AG10803 (cell line): ENCODE measurements at places on chromosomes 13 and 19.

GRCh38 chr13:74061926-74062595 lies 72.1 kb downstream of the KLF12 start:
- DNase-seq, result peak; percentile 74

GRCh38 chr13:90763476-90764150 lies 583.9 kb upstream of the MIR17HG start:
- DNase-seq, result no peak

- DNase-seq, result no peak
These were observed 204.5 kb downstream of the POU4F1 start for GRCh38 chr13:78398743-78399410.

DNA sequence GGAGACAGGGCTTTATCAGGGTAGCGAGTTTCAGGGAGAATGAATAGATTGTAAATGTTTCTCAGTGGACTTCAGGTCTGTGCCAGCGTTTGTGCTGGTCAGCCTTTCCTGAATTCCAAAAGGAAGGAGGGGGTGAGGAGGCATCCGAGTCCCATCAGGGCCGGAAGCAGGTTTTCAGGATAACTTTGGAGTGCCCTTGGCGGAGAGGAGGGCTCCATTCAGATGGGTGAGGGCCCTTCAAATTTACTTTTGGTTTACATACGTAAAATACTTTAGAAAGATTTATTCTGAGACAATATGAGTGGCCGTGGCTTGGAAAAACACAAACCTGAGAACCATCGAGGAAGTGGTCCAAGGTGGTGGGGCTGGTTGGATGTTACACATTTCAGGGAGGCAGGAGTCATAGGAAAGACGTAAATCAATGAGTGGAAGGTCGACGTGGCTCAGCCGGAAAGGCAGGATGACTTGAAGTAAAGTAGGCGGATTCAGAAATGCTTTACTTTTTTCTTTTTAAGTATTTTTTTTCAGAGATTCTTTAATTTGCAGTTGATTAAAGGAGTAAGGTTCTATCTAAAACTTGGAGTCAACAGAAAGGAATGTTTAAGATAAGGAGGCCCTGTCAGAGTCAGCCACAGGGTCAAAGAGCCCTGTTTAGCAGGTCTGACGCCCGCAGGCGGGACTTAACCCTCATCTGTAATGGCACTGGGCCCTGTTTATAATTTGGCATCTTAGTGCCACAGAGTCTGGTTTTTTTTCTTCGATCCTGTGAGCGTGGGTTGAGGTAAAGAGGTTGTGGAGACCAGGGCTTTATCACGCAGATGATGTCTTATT lies 32.8 kb downstream of the ATP11A start:
- DNase-seq, result peak; percentile 31

DNA sequence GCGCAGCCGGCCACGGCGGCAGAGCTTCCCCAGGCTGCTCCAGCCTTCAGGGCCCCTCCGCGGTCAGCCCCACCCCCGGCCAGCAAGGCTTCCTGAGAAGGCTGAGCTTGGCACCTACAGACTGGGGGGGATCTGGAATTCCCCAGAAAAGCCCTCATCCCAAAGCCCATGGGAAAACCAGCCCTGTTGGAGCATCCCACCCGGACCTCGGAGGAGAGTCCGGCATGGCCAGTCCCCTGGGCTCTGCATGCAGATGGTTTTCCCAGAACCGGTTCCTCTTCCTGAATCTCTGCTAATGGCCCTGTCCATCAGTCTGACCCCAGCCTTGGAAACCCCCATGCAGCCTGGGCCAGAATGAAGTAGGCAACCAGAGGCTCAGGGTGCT lies 10.3 kb downstream of the RASA3 start:
- DNase-seq, result no peak

- DNase-seq, result no peak
These were observed 242.1 kb downstream of the DACH1 start for GRCh38 chr13:71624653-71625600.

GRCh38 chr13:25727810-25728209 lies 324.0 kb downstream of the SHISA2 start:
- DNase-seq, result no peak

- no peak for DNase-seq
These were observed 48.6 kb upstream of the UBE2L5 start for GRCh38 chr13:30373727-30374126.

DNA sequence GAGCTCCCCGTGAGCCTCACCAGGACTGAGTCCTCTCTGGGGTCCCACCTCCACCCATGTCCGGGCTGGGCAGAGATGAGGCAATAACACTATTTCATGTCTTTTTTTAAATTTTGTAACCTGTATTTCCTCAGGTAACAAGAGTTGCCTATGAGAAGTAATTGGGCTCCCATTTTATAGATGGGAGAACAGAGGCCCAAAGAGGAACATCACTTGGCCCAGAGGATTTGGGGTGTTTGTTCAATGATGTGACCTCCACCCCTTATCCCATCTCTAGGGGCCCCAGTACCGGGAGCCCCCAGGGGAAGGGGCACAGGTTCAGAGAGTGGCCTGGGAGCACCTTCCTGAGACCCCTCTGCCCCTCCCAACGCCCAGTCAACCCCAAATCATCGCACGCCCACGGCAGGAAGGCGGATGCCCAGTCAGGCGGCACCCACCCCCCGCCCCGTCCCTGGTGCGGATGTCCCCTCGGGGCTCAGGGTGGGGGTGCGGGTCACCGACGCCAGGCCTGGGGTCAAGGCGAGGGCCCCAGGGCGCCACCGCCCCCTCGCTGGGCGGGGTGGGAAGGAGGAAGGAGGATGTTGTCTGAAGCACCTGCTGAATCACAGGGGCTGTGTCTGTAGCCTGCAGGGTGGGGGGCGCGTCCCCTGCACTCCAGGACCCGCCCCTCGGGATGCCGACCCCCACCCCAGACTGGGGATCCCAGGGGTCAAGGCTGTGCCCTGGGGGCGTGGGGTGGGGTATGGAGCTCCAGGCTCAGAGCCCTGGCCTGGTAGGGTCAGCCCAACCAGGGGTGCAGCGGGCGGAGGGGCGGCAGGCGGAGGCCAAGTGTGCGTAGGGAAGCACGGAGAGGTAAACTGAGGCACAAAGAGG lies 9.0 kb upstream of the CIRBP start:
- DNase-seq, result no peak

GRCh38 chr13:112674412-112675365 lies 15.1 kb upstream of the ATP11A start:
- DNase-seq, result peak; percentile 31

DNA sequence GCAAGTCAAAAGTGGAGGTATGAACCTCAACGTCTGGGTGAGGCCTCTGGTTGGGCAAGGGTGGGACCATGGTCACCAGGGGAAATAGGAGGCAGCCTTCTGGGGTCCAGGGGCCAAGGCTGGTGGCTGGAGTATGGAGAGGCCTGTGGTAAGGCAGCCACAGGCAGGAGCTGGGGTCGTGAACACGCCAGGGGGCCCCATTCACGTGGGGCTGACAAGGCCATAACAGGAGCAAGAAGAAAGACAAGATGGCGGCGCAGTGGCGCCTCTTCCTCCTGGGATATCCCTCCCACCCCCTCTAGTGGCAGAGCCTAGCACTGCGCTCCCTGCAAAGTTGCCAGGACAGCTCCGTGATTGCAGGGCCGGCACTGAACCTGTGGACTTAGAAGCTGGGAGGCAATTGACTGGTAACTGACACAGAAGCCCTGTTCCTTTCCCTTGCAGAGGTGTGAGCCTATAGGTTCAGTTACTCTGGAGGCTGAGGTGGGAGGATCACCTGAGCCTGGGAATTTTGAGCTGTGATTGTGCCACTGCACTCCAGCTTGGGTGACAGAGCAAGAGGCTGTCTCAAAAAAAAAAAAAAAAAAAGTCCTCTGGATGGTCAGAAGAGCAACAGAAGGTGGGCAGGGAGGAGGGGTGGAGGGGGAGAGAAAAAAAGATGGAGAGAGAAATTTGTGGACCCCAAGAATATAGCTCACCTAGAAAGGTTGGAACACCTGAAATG lies 19.7 kb upstream of the EDDM13 start:
- DNase-seq, result peak; percentile 72

- DNase-seq, result peak; percentile 14
These were observed 43.3 kb downstream of the SPATA13 start for GRCh38 chr13:24203811-24204210.

DNA sequence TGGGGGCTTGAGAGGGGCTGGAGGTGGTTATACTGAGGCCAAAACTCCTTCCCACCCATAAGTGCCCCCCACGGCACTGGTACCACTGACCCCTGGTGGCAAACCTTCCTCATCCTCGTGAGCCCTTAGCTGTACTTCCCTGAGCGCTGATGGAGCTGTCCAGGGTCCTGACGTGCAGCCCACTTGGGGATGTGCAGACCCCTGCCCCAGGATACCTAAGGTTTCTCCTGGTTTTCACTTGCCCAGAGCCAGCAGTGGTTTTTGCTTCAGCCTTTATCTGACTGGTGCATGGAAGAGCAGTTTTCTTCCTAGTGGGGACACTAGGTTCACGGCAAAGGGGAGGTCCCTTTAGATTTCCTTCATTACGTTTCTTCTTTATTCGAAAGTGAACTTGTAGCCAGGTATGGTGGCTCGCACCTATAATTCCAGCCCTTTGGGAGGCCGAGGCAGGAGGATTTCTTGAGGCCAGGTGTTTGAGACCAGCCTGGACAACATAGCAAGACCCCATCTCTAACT lies 28.7 kb upstream of the KCTD15 start:
- DNase-seq, result no peak

GRCh38 chr19:32800754-32801153 lies 68.8 kb downstream of the SLC7A9 start:
- no peak for DNase-seq

- DNase-seq, result no peak
These were observed 56.0 kb downstream of the CDADC1 start for GRCh38 chr13:49303533-49304252.

DNA sequence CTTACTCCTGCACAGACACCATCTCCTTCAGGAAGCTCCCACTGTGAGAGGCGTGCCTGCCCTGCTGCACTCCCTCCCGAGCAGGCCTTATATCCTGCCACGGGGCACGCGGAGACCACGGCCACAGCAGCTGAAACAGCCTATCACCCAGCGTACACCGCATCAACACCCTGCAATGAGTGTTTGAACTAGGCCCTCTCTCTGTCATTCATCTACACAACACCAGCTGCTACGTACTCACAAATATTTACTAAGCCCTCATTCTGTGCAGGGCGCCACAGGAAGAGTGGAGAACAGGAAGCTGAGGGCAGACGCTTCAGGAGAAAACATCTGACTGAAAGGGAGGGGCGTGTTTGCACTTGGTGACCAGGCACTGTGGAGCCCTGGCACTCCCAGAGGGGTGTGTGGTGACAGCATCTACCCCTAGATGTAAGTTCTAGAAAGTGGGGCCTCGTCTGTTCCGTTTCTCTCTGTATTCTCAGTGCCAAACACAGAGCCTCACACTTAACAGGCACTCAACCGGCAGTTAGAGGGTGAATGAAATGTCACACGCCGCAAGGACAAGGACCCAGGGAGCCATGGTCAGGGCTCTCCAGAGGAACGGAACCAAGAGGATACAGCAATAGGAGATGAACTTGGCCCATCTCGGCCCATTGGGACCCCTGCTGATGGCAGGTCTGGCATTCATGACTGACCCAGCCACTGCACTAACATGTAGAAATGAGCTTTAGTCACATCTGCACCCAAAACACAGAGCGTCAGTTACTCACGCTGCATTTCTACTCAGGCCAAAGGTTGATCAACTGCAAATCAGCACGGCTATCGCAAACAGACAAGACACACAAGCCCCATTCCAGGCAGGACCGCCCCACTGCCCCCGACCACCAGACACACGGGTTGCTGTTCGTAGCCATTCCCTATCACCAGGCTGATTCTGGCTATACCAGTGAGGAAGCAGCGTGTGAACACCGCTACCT lies 15.7 kb downstream of the RANBP3 start:
- DNase-seq, result peak; percentile 67

GRCh38 chr19:6518145-6518911 lies 12.5 kb upstream of the TNFSF9 start:
- no peak for DNase-seq

DNA sequence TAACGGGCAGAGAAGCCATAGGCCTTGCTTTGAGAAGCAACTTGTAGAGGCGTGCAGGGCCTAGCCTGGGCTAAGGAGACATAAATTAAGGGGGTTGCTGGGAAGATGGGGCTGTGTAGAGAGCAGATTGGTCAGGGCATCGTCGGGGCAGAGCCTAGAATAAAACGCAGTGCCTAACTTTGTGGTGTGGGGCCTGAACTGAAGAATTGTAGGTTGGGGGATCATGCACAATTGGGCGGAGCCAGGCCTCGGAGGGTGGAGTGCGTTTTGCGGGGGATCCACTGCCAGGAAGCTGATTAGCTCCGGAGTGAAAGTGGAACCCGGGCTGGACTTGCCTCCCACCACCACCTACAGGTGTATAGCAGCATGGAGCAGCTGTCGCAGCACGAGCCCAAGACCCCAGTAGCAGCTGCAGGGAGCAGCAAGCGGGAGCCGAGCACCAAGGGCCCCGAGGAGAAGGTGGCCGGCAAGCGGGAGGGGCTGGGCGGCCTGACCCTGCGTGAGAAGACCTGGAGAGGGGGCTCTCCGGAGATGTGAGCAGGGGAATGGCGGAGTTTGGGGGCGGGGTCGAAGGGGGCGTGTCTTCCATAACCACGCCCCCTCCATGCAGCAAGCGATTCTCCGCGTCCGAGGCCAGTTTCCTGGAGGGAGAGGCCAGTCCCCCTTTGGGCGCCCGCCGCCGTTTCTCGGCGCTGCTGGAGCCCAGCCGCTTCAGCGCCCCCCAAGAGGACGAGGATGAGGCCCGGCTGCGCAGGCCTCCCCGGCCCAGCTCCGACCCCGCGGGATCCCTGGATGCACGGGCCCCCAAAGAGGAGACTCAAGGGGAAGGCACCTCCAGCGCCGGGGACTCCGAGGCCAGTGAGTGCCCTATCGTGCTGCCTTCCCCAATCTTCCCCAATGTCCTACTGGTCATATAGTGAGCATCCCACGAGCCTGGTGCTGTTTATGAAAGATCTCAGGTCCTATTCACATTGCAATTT lies 13.8 kb downstream of the DNASE2 start:
- no peak for DNase-seq

GRCh38 chr19:38890686-38891085 lies 8.7 kb downstream of the SIRT2 start:
- DNase-seq, result no peak

DNA sequence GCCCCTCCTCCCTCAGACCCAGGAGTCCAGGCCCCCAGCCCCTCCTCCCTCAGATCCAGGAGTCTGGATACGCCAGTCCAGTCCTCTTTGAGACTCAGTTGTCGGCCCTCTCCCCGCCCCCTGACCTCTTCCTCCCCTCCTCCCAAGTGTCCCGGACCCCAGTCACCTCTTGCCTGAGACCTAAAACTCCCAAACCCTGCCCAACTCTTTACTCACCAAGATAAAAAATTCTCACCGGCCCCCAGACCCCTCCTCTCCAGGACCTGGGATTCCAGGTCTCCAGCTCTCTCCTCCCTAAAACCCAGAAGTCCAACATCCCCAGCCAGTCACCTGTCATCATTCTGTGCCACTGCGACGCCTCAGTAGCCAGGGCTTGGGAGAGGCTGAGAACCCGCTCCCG lies 1.4 kb upstream of the HSD17B14 start:
- DNase-seq, result no peak

DNA sequence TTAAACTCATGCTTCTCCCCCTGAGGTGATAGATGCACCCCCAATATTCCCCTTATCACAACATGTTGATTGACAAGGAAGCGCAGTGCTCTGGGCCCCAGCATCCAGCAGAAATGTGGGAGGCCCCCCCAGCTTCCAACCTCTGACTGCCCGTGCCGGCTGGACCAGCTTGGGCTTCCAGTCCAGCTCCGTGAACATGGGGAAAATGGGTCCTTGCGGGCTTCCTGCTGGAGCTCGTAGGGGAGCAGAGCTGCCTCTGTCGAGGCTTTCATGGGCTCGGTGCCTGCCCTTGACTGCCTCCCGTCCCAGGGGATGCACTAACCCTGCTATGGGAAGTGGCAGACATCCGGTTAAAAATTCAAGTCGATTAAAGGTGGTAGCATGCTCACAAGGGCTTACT lies 188.9 kb downstream of the COL4A1 start:
- DNase-seq, result no peak
